ENCODE measurements at places on chromosomes 7 and 10. TPM values are rescaled to one million over a fixed set of nuclear protein-coding genes. Genes with fewer than 3 reads are reported as not detected.

The ADAP1 gene
- total RNA-seq: 107 TPM

DNA sequence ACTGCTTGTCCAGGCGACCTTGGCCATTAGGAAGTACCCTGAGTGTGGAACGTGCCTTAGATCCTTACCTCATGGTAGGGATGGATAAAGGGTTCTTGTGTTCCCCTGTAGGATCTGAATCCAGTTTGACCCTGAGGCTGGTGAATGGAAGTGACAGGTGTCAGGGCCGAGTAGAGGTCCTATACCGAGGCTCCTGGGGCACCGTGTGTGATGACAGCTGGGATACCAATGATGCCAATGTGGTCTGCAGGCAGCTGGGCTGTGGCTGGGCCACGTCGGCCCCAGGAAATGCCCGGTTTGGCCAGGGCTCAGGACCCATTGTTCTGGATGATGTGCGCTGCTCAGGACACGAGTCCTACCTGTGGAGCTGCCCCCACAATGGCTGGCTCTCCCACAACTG lies 31.6 kb downstream of the DMBT1 start:
- H3K27me3 ChIP-seq: no peaks in the 10 kb centered on the region
- no peaks in the 10 kb centered on the region for H3K36me3 ChIP-seq
- H3K4me3 ChIP-seq: no peak overlapping the region

DNA sequence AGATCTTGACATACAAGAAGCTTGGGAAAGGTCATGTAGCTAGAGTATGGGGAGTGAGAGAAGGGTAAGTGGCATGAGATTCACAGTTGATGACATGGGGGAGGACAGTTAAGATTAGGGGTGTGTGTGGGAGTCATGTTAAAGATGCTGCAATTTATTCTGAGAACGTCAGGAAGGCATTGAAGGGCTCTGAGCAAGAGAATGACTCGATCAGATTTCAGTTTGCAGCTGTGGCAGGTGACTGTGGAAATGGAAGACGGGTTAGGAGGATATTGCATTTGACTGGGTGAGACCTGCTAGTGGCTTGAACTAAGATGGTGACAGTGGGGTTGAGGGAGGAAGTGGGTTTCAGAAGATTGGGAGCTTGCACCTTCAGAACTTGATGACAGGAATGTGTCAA lies 5.6 kb downstream of the CDC123 start:
- no peaks in the 10 kb centered on the region for H3K4me1 ChIP-seq
- H3K27ac ChIP-seq: no peak overlapping the region
- H3K27me3 ChIP-seq: no peaks in the 10 kb centered on the region

The OR6B1 gene
- total RNA-seq: not detected

The GPNMB gene
- 43.3 TPM for total RNA-seq

GRCh38 chr7:34036972-34037792 lies 131.8 kb downstream of the BMPER start:
- DNase-seq: no peak
- H3K4me1 ChIP-seq: no peaks in the 10 kb centered on the region
- H3K4me3 ChIP-seq: no peak overlapping the region
- no peaks in the 10 kb centered on the region for H3K36me3 ChIP-seq
- H3K27ac ChIP-seq: peak overlapping the region; percentile 48

DNA sequence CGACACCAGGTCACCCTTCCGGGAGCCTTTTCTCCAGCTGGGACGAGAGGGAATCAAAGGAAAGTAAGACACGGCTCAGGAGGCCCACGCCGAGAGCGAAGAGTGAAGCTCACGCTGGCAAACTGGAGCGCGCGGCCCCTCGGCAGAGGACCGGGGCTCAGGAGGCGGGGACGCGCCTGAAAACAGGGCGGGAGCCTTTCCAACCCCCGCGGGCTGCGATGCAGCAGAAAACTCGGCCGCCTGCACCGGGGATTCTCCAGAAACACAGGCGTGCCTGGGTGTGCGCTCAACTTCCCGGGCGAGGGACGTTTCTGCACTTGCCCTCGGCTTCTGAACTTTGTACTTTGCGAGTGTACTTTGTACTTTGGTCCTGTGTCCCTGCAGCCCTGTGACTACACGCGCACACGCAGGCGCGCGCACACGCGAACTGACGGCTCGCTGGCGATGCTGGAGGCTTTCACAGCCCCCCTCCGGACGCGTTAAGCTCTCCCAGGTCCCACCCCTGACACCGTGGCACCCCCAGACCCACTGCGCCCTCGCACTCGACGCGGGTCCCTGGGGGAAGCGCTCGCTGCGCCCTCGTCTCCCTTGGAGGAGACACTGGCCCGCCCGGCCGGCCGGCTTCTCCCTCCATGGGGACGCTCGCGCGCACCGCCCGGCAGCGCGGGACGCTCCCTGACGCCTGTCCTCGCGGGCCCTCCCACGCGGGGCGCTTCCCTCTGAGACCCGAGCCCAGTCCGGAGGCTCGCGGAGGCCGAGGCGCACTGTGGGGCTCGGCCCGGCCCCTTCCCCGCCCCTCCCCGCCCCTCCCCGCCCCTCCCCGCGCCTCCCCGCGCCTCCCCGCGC lies 588 bp upstream of the PAOX start:
- peak overlapping the region; percentile 79 for H3K4me3 ChIP-seq
- peak overlapping the region; percentile 88 for H3K27ac ChIP-seq
- peak; percentile 83 for DNase-seq
- peaks cover 8% of the 10 kb centered on the region for H3K4me1 ChIP-seq
- H3K27me3 ChIP-seq: no peaks in the 10 kb centered on the region

GRCh38 chr7:142583446-142583845 lies 165.8 kb upstream of the PRSS1 start:
- no peaks in the 10 kb centered on the region for H3K36me3 ChIP-seq
- no peaks in the 10 kb centered on the region for H3K4me1 ChIP-seq

GRCh38 chr7:4479367-4480039 lies 202.6 kb upstream of the FOXK1 start:
- no peaks in the 10 kb centered on the region for H3K4me1 ChIP-seq
- H3K4me3 ChIP-seq: no peak overlapping the region
- H3K27me3 ChIP-seq: no peaks in the 10 kb centered on the region
- DNase-seq: peak; percentile 22

The TM9SF3 gene
- 392 TPM for total RNA-seq

DNA sequence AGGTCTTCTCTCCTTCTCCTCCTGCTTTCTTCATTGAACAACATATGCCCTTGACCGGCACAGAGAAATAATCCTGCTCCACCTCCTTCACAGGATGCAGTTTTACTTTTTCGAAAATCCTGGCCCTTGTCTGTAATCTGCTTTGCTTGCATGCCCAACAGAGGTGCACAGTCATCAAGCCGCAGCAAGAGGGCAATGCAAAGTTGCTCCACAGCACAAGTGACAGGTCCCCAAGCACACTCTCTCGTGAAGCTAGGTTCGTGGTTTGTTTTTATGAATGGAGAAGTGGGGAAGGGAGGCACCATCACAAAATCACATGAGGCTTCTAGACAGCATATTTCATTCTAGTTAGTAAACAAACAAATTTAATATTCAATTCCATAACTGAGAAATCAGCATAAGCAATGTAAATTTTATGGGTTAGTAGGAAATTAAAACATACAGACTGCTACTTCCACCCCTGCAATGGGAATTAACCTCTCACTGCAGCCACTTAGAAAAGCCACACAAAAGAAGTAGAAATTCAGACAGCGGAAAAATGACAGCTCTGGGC lies 178.8 kb downstream of the TPK1 start:
- no peak overlapping the region for H3K27ac ChIP-seq
- no peaks in the 10 kb centered on the region for H3K27me3 ChIP-seq
- no peak overlapping the region for H3K4me3 ChIP-seq
- H3K36me3 ChIP-seq: no peaks in the 10 kb centered on the region
- H3K4me1 ChIP-seq: no peaks in the 10 kb centered on the region
- DNase-seq: no peak

The ACSM6 gene
- not detected for total RNA-seq

The TRIM74 gene
- total RNA-seq: 0.72 TPM

The MYO1G gene
- 3.6 TPM for total RNA-seq

The SLC26A5 gene
- total RNA-seq: not detected

The ITPRID1 gene
- 0.48 TPM for total RNA-seq

The NCF1 gene
- 2.7 TPM for total RNA-seq

The TMEM196 gene
- not detected for total RNA-seq

GRCh38 chr10:77226020-77226419 lies 411.6 kb downstream of the KCNMA1 start:
- H3K27me3 ChIP-seq: no peaks in the 10 kb centered on the region
- no peak overlapping the region for H3K4me3 ChIP-seq
- no peaks in the 10 kb centered on the region for H3K4me1 ChIP-seq
- no peak overlapping the region for H3K27ac ChIP-seq

DNA sequence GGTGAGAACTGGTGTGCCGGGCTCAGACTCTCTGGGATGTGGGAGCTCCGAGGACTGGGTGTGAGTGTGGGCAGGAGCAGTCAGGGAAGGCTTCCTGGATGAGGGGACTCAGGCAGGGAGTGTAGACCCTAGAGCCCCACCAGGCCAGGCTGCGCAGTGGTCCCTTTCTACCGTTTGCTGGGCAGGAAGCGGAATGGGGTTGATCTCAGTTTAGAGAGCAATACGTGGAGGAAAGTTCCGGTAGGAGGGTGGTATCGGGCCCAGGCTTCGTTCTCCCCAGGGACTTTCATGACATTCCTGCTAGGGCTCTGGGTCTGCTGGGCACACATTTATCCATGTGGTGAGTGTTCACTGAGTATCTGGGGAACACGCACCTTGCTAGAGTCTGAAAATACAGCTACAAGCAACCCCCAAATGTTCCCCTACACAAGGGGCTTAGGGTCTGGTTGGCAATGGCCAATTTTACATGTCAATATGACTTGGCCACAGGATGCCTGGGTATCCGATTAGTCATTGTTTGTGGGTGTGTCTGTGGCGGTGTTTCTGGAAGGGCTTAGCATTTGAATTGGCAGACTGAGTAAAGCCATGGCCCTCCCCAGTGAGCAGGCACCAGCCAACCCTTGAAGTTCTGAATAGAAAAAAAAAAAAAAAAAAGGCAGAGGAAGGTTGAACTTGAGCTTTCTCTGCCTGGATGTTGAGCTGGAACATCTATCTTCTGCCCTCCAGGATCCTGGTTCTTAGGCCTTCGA lies 20.8 kb downstream of the GHRHR start:
- H3K36me3 ChIP-seq: no peaks in the 10 kb centered on the region
- H3K4me3 ChIP-seq: no peak overlapping the region

- H3K27me3 ChIP-seq: no peaks in the 10 kb centered on the region
- no peak overlapping the region for H3K4me3 ChIP-seq
- no peaks in the 10 kb centered on the region for H3K36me3 ChIP-seq
- no peak overlapping the region for H3K27ac ChIP-seq
- DNase-seq: no peak
- H3K4me1 ChIP-seq: no peaks in the 10 kb centered on the region
These were observed 126.1 kb downstream of the ELAPOR2 start for GRCh38 chr7:86933295-86933845.

GRCh38 chr10:109126541-109126940 lies 796.8 kb downstream of the XPNPEP1 start:
- H3K4me3 ChIP-seq: no peak overlapping the region
- H3K4me1 ChIP-seq: no peaks in the 10 kb centered on the region
- no peak overlapping the region for H3K27ac ChIP-seq
- DNase-seq: no peak
- H3K36me3 ChIP-seq: no peaks in the 10 kb centered on the region
- no peaks in the 10 kb centered on the region for H3K27me3 ChIP-seq

DNA sequence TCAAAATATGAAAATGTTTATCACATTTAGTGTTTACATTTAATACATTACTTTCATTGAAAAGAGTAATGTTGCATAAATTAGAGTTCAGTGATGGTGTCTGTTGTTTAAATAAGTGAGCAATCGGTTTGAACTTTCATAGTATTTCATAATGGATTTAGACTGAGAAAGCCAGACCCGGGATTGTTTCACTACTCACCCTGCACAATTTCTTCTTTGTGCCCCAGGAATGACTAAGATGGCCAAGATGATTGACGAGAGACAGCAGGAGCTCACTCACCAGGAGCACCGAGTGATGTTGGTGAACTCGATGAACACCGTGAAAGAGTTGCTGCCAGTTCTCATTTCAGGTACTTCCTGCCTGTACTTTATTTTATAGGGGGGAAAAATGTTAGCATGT lies 74.6 kb downstream of the VCL start:
- no peak overlapping the region for H3K27ac ChIP-seq
- H3K27me3 ChIP-seq: no peaks in the 10 kb centered on the region
- DNase-seq: no peak
- no peaks in the 10 kb centered on the region for H3K4me1 ChIP-seq
- no peak overlapping the region for H3K4me3 ChIP-seq

The PTF1A gene
- total RNA-seq: not detected

- no peak overlapping the region for H3K4me3 ChIP-seq
- H3K4me1 ChIP-seq: peaks cover 4% of the 10 kb centered on the region
- no peak for DNase-seq
- peaks cover 6% of the 10 kb centered on the region for H3K36me3 ChIP-seq
- H3K27me3 ChIP-seq: no peaks in the 10 kb centered on the region
- no peak overlapping the region for H3K27ac ChIP-seq
These were observed 2.9 kb upstream of the SPACDR start for GRCh38 chr7:100466653-100467605.

DNA sequence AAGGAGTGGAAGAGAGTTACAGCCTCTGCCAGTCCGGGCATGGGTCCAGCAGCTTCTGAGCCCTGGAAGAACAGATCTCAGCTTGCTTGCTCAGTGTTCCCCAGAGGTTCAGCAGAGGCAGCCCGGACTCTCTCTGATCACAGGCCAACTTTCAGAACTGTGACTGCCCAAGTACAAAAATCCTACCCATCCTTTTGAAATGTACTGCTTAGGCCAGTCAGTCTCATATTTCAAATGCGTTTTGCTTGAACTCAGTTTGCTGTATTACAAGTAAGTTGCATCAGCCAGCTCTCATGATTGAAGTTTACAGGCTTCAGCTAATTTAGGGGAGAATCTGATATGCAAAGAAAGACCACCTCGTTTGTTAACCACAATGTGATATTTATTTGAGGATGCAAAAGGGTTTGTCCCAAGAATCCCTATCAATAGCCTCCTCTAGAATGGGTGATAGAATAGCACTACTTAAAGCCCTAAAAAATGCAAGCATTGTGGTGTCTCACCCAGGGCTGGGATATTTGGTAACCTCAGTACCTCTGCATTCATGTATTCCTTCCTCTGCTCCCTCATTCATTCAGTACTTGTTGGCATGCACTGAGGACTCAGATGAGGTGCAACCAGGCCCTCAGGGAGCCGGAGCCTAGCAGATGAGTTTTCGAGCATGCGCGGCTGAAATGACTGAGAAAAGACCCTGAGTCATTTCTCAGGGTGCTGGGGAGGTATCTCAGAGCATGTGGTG lies 7.0 kb downstream of the AIMP2 start:
- no peak overlapping the region for H3K27ac ChIP-seq
- no peak for DNase-seq
- no peaks in the 10 kb centered on the region for H3K36me3 ChIP-seq
- H3K4me3 ChIP-seq: no peak overlapping the region

The CFAP46 gene
- not detected for total RNA-seq

The DPP6 gene
- total RNA-seq: 0.17 TPM

The TRIM73 gene
- total RNA-seq: 2.1 TPM

The DNAJB6 gene
- 78.0 TPM for total RNA-seq

DNA sequence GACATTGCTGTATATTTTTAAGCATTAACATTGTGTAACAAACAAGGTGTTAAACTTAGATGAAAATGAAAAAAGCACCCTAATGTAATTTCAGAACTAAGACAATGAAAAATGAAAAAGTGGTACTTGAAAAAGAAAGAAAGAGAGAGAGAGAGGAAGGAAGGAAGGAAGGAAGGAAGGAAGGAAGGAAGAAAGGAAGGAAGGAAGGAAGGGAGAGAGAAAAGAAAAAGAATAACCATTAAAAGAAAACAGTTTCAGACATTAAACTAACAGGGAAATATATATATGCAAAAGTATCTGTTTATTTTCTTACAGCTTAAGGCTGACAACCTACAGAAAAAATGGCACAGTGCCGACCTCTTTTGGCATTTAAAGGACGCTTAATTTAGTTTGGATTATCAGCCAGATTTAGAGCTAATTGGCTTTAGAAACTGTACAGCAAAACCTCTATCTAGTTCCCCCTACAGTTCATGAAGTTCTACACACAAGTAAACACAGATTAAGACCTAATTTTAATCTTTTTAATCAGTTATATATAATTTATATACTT lies 13.8 kb downstream of the MTERF1 start:
- no peak overlapping the region for H3K4me3 ChIP-seq
- no peak overlapping the region for H3K27ac ChIP-seq
- no peaks in the 10 kb centered on the region for H3K4me1 ChIP-seq
